ENCODE measurements at places on chromosomes 3 and 15.
A peak's percentile ranks its signal among the peaks of the same experiment; 100 is the strongest.

- H3K4me1 ChIP-seq = no peaks in the 10 kb centered on the region
- no peaks in the 10 kb centered on the region for H3K36me3 ChIP-seq
- no peaks in the 10 kb centered on the region for H3K27me3 ChIP-seq
- no peak overlapping the region for H3K4me3 ChIP-seq
- DNase-seq = no peak
Observed at GRCh38 chr3:25257026-25257425, 171.0 kb upstream of the RARB start.

- peaks cover 16% of the 10 kb centered on the region for H3K4me1 ChIP-seq
- peaks cover 9% of the 10 kb centered on the region for H3K27me3 ChIP-seq
- no peak for DNase-seq
- no peaks in the 10 kb centered on the region for H3K36me3 ChIP-seq
- no peak overlapping the region for H3K4me3 ChIP-seq
- no peak overlapping the region for H3K27ac ChIP-seq
Observed at GRCh38 chr3:149967086-149967685, 3.5 kb downstream of the PFN2 start.

GRCh38 chr15:64845183-64845611 is 3.5 kb downstream of the PLEKHO2 start:
- H3K27ac ChIP-seq = peak overlapping the region; percentile 64
- peak overlapping the region; percentile 86 for H3K4me3 ChIP-seq
- DNase-seq = no peak
- peaks cover 51% of the 10 kb centered on the region for H3K4me1 ChIP-seq

DNA sequence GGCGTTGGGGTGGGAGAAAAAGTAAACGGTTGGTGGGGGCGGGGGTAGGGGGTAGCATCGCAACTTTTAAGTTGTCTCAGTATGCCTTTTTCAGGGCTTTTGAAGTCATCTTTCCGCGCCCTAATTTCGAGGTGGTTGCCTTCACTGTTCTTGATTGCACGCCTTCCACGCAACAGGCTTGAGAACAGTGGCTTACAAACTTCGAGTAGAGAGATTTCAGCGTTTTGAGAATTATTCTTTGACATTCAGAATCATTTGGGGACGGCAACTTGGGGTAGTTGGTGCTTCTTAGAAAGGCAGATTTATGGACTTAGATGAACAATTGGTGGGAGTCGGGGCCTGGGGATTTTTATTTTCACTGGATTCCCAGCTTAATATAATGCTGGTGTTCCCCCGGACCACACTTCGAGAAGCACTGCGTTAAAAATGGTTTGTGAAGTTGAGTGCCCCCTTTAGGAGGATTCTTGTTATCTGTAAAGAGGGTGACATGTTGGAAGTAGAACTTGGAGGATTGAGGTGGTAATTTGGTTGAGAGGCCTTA is 880 bp downstream of the PPP4R2 start:
- peak overlapping the region; percentile 88 for H3K4me3 ChIP-seq
- H3K4me1 ChIP-seq = peaks cover 41% of the 10 kb centered on the region
- peaks cover 40% of the 10 kb centered on the region for H3K36me3 ChIP-seq

GRCh38 chr3:172065967-172066762 is 26.8 kb downstream of the FNDC3B start:
- no peak for DNase-seq
- H3K27me3 ChIP-seq = no peaks in the 10 kb centered on the region
- H3K36me3 ChIP-seq = peaks cover 5% of the 10 kb centered on the region
- H3K27ac ChIP-seq = no peak overlapping the region
